IMR-90 (cell line): ENCODE measurements at places on chromosomes 6 and 20. TPM values are rescaled to one million over a fixed set of nuclear protein-coding genes. Genes with fewer than 3 reads are reported as not detected.

- no peaks in the 10 kb centered on the region for H3K27me3 ChIP-seq
- no peaks in the 10 kb centered on the region for H3K4me1 ChIP-seq
- no peaks in the 10 kb centered on the region for H3K36me3 ChIP-seq
- no peak for DNase-seq
- H3K27ac ChIP-seq: no peak overlapping the region
Observed at GRCh38 chr6:9810286-9810685, 604.6 kb downstream of the TFAP2A start.

- peak overlapping the region; percentile 48; the same call in 1 of the 2 replicates for H3K27ac ChIP-seq
- no peaks in the 10 kb centered on the region for H3K36me3 ChIP-seq
- H3K27me3 ChIP-seq: no peaks in the 10 kb centered on the region
- peaks cover 19% of the 10 kb centered on the region for H3K4me1 ChIP-seq
- no peak for DNase-seq
- no peak overlapping the region for H3K4me3 ChIP-seq
Observed at GRCh38 chr6:148460876-148461646, 118.4 kb downstream of the SASH1 start.

DNA sequence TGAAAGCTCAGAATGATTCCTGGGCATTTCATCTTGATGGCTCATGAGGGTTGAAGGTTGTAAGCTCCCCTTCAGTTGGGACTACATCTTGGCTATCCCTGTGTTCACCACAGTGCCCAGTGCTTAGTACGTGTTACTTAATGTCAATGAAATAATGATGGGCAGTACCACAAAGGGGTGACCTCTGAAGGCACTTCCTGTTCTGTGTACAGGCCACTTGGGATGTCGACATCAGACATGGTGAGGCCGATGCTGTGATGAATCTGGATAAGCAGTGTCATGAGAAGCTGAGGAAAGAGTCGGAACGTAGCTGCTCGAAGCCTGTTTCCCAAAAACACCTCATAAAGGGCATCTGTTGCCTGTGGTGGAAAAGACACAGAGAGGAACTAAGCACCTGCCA is 27.6 kb upstream of the RBL1 start:
- peaks cover 1% of the 10 kb centered on the region; the same call in 1 of the 2 replicates for H3K27me3 ChIP-seq
- no peak for DNase-seq
- H3K27ac ChIP-seq: no peak overlapping the region
- H3K4me1 ChIP-seq: no peaks in the 10 kb centered on the region
- no peak overlapping the region for H3K4me3 ChIP-seq
- no peaks in the 10 kb centered on the region for H3K36me3 ChIP-seq

GRCh38 chr6:122035173-122035572 is 364.3 kb upstream of the HSF2 start:
- no peak overlapping the region for H3K4me3 ChIP-seq
- no peak for DNase-seq
- H3K36me3 ChIP-seq: no peaks in the 10 kb centered on the region
- no peak overlapping the region for H3K27ac ChIP-seq

OCSTAMP gene
- not detected in 2 replicates for total RNA-seq

CAP2 gene
- 14.5 and 16.1 TPM in 2 replicates for total RNA-seq

GPX5 gene
- total RNA-seq: not detected in 2 replicates

PRR18 gene
- not detected in 2 replicates for total RNA-seq
